ENCODE measurements at places on chromosomes 5 and 9.

DNA sequence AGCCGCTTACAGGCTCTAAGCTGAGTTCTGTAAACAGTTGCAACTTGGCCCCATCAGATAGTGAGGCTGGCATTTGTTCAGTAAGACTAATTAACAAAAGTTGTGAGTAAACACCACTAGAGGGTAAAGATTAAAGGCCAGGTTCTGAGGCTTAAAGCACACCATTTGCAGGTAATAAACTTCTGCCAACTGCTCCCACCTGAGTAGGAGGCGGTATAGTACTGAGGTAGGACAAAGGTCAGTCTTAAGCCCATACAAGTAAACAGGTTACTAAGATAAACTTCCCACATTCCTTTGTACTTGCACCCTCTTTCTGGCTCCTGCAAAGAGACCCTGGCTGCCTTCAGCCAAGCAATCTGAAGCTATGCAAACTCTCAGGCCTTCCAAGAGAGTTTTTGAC, 419.6 kb downstream of the DNAH5 start:
- no peak for DNase-seq

DNA sequence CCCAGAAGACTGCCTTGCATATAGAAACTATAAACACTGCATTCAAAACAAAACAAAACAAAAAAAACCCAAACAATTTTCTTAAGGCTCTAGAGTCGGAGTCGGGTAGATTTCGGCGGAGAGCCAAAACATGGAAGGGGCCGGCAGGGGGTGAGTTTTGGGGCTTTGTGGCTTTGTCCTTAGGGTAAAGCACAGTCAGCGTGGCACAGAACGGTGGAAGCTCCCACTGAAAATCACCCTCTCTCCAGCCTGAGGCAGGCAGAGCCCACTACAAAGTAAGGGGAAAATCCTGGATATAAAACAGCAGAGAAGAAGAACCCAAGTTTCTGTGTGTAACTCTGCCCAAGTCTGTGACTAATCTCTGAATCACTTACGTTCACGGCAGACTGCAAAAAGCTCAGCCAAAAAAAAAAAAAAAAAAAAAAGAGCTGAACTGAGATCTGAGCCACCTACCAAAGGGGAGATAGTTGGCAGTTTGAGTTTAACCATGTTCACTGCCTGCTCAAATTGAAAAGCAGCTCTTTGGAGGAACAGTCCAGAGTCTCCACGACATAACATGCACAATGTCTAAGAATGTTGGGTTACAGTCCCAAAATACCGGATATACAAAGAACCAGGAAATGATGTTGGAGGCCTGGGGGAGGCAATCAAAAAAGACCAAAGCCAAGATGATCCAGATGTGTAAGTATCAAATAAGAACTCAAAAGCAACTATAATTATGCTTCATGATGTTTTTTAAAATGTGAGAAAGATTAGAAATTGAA, 26.6 kb upstream of the OR2K2 start:
- peak; percentile 44 for DNase-seq

GRCh38 chr5:138819081-138819480, 56.1 kb downstream of the LRRTM2 start:
- no peak for DNase-seq

- no peak for DNase-seq
Observed at GRCh38 chr9:136542241-136543040, 3.4 kb downstream of the NOTCH1 start.

DNA sequence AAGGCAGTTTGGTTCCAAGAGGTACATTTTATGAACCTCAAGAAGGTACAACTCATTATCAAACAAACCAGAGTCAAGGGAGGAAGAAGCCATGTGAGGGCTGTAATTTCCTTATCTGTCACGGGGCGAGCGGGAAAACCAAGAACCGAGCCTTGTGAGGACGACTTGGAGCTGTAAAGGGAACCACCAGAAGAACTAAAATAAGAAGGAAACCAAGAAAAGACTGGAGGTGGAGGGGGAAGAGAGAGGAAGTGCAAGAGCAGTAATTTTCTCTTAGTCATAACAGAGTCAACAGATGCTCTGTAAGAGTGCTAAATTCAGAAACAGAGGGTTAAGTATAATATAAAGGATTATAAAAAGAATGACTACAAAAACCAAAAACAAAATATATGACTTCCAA, 127.1 kb downstream of the DIRAS2 start:
- DNase-seq, result no peak

- no peak for DNase-seq
Observed at GRCh38 chr5:33539212-33539611, 98.4 kb downstream of the TARS1 start.

DNA sequence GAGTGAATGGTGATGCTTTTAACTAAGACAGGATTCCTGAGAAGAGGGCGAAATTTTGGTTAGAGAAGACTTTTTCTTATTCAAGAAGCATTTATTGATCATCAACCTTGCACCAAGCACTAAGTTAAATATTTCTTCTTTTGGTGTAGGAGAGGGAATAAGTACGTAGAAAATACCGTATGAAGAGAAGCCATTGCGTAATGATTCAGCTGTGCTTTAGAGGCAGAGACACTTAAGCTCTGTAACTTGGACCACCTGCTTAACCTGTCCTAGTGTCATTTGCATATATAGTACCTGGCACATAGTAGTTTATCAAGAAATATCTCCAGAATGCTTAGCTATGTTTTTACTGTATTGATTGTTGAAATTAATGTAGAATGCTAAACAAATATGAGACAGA, 430.9 kb upstream of the ZNF608 start:
- DNase-seq, result no peak

GRCh38 chr9:130692321-130692720, 1.3 kb upstream of the EXOSC2 start:
- DNase-seq, result peak; percentile 93

DNA sequence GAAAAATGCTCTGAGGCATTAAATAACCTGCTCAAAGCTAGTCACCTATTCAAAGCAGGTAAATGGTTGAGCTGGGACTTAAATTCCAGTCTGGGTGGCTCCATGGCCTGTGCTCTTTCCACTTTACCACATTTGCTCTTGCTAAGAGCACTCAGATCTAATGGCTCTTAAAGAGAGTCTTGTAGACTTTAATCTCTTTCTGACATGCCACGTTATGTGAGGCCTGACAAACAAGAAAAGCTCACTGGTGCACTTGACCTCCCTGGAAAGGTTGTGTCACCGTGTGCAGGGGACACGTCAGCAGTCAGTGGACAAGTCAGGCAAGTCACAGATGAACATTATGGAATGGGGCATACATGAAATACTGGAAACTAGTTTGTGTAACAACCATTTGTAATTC, 129.9 kb upstream of the RPS23 start:
- no peak for DNase-seq

- no peak for DNase-seq
Observed at GRCh38 chr9:24961762-24962161, 416.1 kb upstream of the IZUMO3 start.

DNA sequence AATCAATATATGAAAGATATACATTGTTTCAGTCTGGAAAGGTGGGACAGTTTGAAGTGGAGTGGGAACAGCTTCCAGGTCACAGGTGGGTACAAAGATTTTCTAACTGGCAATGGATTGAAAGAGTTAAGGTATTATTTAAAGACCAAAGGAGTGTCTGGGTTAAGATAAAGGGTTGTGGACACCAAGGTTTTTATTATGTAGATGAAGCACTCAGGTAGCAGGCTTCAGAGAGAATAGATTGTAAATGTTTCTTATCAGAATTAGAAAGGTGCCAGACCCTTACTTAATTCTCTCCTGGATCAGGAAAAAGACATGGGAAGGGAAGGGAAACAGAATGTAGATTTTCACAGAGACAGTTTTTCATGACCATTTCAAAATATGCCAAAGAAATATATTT, 1174.8 kb downstream of the MAT2B start:
- DNase-seq, result no peak

DNA sequence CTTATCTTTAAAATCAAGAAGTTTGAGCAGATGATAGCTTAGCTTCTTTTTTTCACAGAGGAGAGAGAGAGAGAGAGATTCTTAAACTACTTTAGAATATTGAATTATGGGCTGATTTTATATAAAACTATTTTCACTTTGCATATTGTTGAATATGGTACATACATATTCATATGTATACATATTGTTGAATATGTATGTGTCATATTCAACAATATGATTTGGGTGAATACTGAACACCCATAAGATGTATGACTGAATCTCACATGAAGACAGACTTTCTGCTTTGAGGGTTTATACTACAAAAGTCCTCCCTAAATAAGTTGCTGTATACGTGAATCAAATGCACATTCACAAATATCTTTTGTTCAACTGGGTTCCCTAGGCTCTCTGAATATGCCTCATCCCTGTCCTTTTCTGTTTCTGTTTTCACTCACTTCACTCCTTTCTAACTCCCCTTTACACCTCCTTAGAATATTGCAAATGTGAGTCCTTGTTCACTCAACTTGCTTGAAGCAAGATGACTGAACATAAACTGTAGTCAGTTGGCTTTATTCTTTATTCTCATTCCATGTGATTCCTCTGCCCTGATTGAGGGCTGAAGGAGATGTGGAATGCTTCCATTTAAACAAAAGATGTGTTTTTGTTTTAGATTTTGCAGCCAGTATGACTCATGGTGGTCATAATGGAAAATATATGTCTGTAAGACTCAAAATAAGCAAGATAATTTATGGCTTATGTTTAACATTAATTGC, 225.4 kb upstream of the DAB2 start:
- DNase-seq, result no peak

DNA sequence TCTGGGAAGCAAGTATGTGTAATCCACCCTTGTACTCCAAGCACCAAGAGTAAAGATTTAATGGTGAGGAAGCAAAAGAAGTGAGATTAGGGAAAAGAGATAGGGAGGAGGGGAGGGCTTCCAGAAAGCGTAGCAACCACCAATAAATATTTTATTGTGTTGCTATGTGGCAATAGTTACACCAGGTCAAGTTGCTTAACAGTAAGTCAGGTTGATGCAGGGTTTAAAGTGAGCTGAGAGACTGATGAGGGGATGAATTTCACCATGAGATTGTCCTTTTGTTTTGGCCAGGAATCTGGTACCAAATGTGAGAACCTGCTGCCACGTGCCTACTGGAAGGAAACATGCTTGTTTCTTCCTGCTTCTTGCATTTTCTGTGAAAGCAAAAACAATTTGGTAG, 62.7 kb downstream of the PCSK5 start:
- no peak for DNase-seq

DNA sequence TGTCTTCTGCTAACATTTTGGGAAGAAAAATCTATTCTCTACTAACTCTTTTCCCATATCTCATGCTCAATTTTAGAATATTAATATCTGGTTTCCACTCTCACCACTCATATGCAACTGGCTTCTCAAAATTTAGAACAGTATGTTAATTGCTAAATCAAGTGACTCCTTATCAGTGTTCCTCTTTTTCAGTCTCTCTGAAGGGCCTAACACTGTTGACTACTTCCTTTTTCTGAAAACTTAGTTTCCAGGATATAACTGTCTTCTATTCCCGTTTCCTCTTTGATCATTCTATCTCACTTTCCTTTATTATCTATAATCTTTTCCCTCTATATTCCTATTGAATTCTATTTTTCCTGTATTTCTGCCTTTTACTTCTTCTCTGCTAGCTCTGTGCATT, 1717.2 kb upstream of the C9orf72 start:
- no peak for DNase-seq

DNA sequence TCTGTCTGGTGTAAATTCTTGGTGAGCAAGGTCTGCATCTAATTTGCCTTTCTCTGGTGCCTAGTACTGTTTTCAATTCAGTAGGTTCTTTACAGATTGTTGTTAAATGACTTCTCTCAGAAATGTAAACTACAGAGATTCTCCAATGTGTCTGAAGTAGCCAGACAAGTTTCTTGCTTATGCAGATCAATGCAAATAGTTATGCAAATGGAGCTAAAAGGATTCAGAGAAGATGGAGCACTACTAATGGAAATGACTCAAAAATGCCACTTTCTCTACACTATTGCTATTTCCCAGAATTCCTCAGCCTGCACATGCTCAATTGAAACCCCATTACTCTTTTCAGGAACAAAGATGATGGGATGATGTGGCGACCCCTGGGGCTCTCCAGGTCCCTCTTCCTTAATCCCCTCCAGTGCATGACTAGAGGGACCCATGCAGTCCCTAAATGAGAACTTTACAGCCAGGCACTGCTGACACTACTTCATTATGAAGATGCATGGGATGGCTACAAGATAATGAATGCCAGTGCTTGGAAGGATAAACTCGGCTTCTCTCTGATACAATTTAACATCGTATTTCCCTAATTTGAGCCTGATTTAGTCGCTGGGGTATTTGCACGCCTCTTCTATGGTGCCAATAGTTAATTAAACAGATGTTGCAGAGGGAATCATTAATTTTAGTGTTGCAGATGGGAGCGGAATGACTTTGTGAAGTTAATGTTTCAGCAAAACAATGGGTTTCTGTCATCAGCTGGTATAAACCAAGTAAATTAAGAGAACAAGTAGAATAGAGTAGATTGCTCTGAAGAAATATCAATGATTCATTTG, 753.2 kb downstream of the TLR4 start:
- DNase-seq, result no peak

DNA sequence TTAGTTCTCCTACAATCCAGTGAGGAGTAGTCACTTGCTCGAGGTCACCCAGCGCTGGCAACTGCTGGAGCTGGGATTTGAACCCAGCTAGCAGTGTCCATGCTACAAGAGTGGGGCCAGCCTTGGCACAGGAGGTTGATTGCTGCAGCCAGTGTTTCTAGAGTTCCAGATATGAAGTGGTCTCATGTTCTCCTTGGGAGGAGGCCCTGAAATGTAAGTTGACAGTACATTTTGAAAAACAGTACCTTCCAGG, 802 bp downstream of the CCDC107 start:
- no peak for DNase-seq

DNA sequence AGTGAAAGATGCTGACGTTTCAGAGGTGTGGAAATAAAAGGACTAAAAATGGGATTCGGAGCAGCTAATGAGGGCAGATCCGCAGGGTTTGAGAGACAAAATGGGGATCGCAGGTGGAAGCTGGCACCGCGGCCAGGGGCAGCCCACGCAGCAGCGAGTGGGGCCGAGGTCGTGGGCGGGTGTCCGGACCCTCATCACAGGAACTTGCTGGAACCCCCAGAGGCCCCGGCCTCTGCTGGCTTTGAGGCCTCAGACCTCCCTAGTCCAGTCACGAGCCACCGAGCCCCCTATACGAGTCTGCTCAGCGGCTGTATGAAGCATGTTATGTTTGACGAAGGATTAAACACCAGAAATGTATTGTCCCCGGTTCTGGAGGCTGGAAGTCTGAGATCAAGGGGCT, 45.8 kb upstream of the FCN1 start:
- no peak for DNase-seq

- DNase-seq, result no peak
Observed at GRCh38 chr5:36373527-36374086, 71.9 kb upstream of the RANBP3L start.

- peak; percentile 62 for DNase-seq
Observed at GRCh38 chr5:181052672-181053487, 12.8 kb downstream of the BTNL9 start.

GRCh38 chr5:102715082-102715807, 39.9 kb upstream of the PAM start:
- no peak for DNase-seq
